Activated CD4-positive, alpha-beta T cell treated with anti-CD3 and anti-CD28 coated beads, Interleukin-2, amount 10 ng/mL, durations not matched to agents 24 days and 14 days (primary cell): ENCODE measurements at places on chromosomes 3 and 15. TPM values are rescaled to one million over a fixed set of nuclear protein-coding genes. Genes with fewer than 3 reads are reported as not detected.

ITPKA gene
- total RNA-seq = 3.3 and 3.8 TPM in 2 replicates

BSN gene
- 0.09 TPM in 2 replicates for total RNA-seq

UNC13C gene
- not detected in 2 replicates for total RNA-seq

WDR49 gene
- total RNA-seq = 0.09 and 0.12 TPM in 2 replicates

CHRFAM7A gene
- not detected in 2 replicates for total RNA-seq

ROBO2 gene
- not detected in 2 replicates for total RNA-seq

GOLGA6L6 gene
- total RNA-seq = not detected in 2 replicates

DUSP7 gene
- 33.5 and 34.0 TPM in 2 replicates for total RNA-seq

STAB1 gene
- 0.07 TPM in 1 of 2 replicates, not detected in the other for total RNA-seq

BRK1 gene
- total RNA-seq = 98.8 and 99.6 TPM in 2 replicates

PRR20G gene
- total RNA-seq = not detected in 2 replicates

IFT80 gene
- 13.0 and 14.3 TPM in 2 replicates for total RNA-seq

CEMIP gene
- total RNA-seq = not detected in 2 replicates

LRRN1 gene
- 0.05 TPM in 1 of 2 replicates, not detected in the other for total RNA-seq

ATP13A5 gene
- not detected in 2 replicates for total RNA-seq

UTS2B gene
- total RNA-seq = not detected in 2 replicates

GRCh38 chr3:118813472-118813871 is 221.2 kb downstream of the IGSF11 start:
- H3K27ac ChIP-seq = no peak overlapping the region
- no peaks in the 10 kb centered on the region for H3K36me3 ChIP-seq
- H3K4me3 ChIP-seq = no peak overlapping the region
- peaks cover 8% of the 10 kb centered on the region for H3K27me3 ChIP-seq

GRCh38 chr3:44000586-44000985 is 241.1 kb upstream of the TOPAZ1 start:
- H3K36me3 ChIP-seq = no peaks in the 10 kb centered on the region
- H3K4me3 ChIP-seq = no peak overlapping the region
- H3K27ac ChIP-seq = no peak overlapping the region
- H3K27me3 ChIP-seq = peaks cover 81% of the 10 kb centered on the region

DNA sequence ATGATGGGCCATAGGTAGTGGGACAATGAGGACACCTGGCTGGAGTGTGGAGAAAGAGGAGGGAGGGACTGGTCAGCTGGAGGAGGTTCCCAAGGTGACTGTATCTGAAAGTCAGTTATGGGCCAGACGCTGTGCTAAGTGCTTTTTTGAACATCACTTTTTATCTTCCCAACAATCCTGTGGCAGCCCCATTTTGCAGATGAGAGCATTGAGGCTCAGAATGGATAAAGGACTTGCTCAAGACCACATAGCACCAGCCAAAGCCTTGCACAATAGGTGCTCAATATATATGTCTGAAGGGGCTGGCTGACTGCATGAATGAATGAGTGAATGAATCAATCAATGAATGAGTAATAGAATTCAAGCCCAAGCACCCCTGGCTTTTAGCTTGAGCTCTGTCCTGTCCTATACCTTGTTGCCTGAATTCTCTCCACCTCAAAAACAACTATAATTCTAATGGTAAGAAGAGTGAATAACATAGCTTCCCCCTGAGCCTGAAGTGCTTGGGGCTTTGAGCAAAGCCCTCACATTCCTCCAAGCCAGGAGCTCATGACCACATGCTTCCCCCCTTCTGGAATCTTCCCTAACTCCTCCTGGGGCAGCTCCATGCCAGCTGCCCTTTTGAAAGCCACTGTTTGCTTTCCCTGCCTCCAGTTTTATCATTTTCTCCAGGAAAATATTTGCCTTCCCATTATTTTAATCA is 150.9 kb downstream of the RPLP1 start:
- H3K4me3 ChIP-seq = no peak overlapping the region
- peaks cover 21% of the 10 kb centered on the region for H3K27me3 ChIP-seq
- no peaks in the 10 kb centered on the region for H3K36me3 ChIP-seq
- H3K27ac ChIP-seq = no peak overlapping the region

GRCh38 chr3:16053794-16054193 is 120.7 kb upstream of the GALNT15 start:
- DNase-seq = no peak
- H3K4me1 ChIP-seq = no peaks in the 10 kb centered on the region
- H3K36me3 ChIP-seq = no peaks in the 10 kb centered on the region
- H3K27me3 ChIP-seq = no peaks in the 10 kb centered on the region
- H3K27ac ChIP-seq = no peak overlapping the region

DNA sequence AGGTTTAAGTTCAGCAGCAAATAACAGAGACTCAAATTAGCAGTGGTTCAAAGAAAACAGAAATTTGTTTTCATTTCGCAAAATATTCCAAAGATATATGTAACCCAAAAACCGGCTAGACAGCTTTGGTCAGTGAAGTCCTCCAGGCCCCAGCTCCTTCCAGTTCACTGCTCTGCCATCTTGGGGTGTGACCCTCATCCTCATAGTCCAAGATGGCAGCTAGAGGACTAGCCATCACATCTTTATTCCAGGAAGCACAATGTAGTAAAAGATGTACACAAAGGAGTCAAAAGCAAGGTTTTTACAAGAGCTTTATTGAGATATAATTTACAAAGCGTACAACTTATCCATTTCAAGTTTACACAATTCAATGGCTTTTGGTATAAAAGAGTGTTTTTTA is 107.1 kb downstream of the LIPC start:
- H3K4me1 ChIP-seq = peaks cover 21% of the 10 kb centered on the region
- H3K36me3 ChIP-seq = peaks cover 3% of the 10 kb centered on the region
- H3K4me3 ChIP-seq = no peak overlapping the region
- H3K27ac ChIP-seq = no peak overlapping the region
- no peak for DNase-seq

DNA sequence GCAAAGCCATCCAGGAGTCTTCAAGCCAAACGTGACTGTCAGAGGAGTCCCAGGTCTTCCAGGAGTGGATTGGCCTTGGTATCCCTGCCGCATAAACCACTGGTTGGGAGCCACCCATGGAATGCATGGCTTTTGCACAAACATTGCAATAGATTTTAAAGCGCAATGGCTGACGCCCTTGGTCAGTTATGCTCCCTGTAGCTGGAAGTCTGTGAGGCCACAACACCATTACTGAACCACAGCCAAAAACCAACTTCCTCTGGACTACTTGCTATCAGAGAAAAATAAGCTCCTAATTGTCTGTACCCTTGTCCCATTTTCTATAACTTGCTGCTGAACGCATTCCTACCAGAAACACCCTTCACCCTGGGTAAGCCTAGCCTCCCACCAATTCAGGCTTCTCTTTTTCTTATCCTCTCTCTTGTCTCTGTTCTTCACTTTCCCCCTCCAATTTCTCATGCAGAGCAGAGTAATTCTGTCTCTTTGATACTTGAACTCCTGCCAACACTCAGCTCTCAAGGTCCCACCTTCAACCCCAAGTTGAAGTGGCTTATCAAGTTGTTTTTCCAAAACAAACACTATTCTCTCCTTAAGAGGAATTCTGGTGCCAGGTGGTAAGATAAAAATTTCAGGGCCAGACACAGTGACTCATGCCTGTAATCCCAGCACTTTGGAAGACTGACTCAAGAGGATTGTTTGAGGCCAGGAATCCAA is 176.4 kb upstream of the UBE2E1 start:
- no peaks in the 10 kb centered on the region for H3K36me3 ChIP-seq
- H3K27me3 ChIP-seq = peaks cover 1% of the 10 kb centered on the region
- no peak overlapping the region for H3K27ac ChIP-seq
- H3K4me3 ChIP-seq = no peak overlapping the region
- no peaks in the 10 kb centered on the region for H3K4me1 ChIP-seq
- no peak for DNase-seq

- H3K27ac ChIP-seq = no peak overlapping the region
- peaks cover 68% of the 10 kb centered on the region for H3K27me3 ChIP-seq
- no peaks in the 10 kb centered on the region for H3K36me3 ChIP-seq
- H3K4me3 ChIP-seq = no peak overlapping the region
Observed at GRCh38 chr15:29813009-29813408, 9.3 kb downstream of the TJP1 start.

- no peaks in the 10 kb centered on the region for H3K4me1 ChIP-seq
- no peak overlapping the region for H3K4me3 ChIP-seq
- H3K27me3 ChIP-seq = no peaks in the 10 kb centered on the region
- no peak for DNase-seq
Observed at GRCh38 chr3:10623578-10624275, 118.3 kb upstream of the ATP2B2 start.

GRCh38 chr3:57652203-57652602 is 40.7 kb downstream of the DENND6A start:
- peaks cover 15% of the 10 kb centered on the region for H3K4me1 ChIP-seq
- H3K4me3 ChIP-seq = no peak overlapping the region
- H3K27me3 ChIP-seq = no peaks in the 10 kb centered on the region
- peaks cover 72% of the 10 kb centered on the region for H3K36me3 ChIP-seq

GRCh38 chr3:51353131-51353530 is 32.0 kb upstream of the MANF start:
- H3K4me3 ChIP-seq = no peak overlapping the region
- peaks cover 2% of the 10 kb centered on the region for H3K4me1 ChIP-seq
- H3K27ac ChIP-seq = no peak overlapping the region

- H3K4me1 ChIP-seq = peaks cover 7% of the 10 kb centered on the region
- H3K4me3 ChIP-seq = no peak overlapping the region
- no peak for DNase-seq
- H3K36me3 ChIP-seq = peaks cover 21% of the 10 kb centered on the region
- no peaks in the 10 kb centered on the region for H3K27me3 ChIP-seq
Observed at GRCh38 chr15:57281321-57281720, 95.0 kb upstream of the CGNL1 start.

- no peak for DNase-seq
- H3K4me1 ChIP-seq = no peaks in the 10 kb centered on the region
- no peak overlapping the region for H3K4me3 ChIP-seq
- no peaks in the 10 kb centered on the region for H3K36me3 ChIP-seq
- H3K27ac ChIP-seq = no peak overlapping the region
Observed at GRCh38 chr3:12058408-12058807, 54.2 kb downstream of the SYN2 start.

- no peaks in the 10 kb centered on the region for H3K4me1 ChIP-seq
- no peaks in the 10 kb centered on the region for H3K27me3 ChIP-seq
- no peak overlapping the region for H3K4me3 ChIP-seq
- H3K27ac ChIP-seq = no peak overlapping the region
- DNase-seq = no peak
Observed at GRCh38 chr3:48411606-48412374, 18.1 kb downstream of the PLXNB1 start.

- H3K27ac ChIP-seq = no peak overlapping the region
- H3K4me1 ChIP-seq = no peaks in the 10 kb centered on the region
- no peaks in the 10 kb centered on the region for H3K36me3 ChIP-seq
- H3K4me3 ChIP-seq = no peak overlapping the region
Observed at GRCh38 chr3:188602111-188602510, 448.2 kb downstream of the LPP start.

GRCh38 chr15:70249616-70250015 is 151.9 kb upstream of the TLE3 start:
- no peaks in the 10 kb centered on the region for H3K36me3 ChIP-seq
- H3K4me1 ChIP-seq = peaks cover 19% of the 10 kb centered on the region
- no peak overlapping the region for H3K27ac ChIP-seq
- no peak for DNase-seq
- H3K4me3 ChIP-seq = no peak overlapping the region

- H3K27me3 ChIP-seq = peaks cover 17% of the 10 kb centered on the region
- DNase-seq = no peak
- H3K4me1 ChIP-seq = peaks cover 2% of the 10 kb centered on the region
- H3K4me3 ChIP-seq = no peak overlapping the region
- no peaks in the 10 kb centered on the region for H3K36me3 ChIP-seq
Observed at GRCh38 chr15:80819001-80819400, 39.8 kb downstream of the CEMIP start.

- H3K27ac ChIP-seq = no peak overlapping the region
- DNase-seq = no peak
- no peaks in the 10 kb centered on the region for H3K36me3 ChIP-seq
- H3K4me1 ChIP-seq = no peaks in the 10 kb centered on the region
- H3K4me3 ChIP-seq = no peak overlapping the region
Observed at GRCh38 chr3:157318639-157319288, 117.9 kb upstream of the PTX3 start.

GRCh38 chr15:58746174-58746573 is 3.3 kb downstream of the ADAM10 start:
- H3K27ac ChIP-seq = no peak overlapping the region
- no peak for DNase-seq
- no peaks in the 10 kb centered on the region for H3K27me3 ChIP-seq
- peak overlapping the region; percentile 37 for H3K4me3 ChIP-seq
- H3K36me3 ChIP-seq = peaks cover 33% of the 10 kb centered on the region

- no peak overlapping the region for H3K27ac ChIP-seq
- H3K36me3 ChIP-seq = no peaks in the 10 kb centered on the region
- no peak for DNase-seq
- no peak overlapping the region for H3K4me3 ChIP-seq
- no peaks in the 10 kb centered on the region for H3K4me1 ChIP-seq
- peaks cover 9% of the 10 kb centered on the region for H3K27me3 ChIP-seq
Observed at GRCh38 chr15:75229191-75230015, 27.7 kb downstream of the C15orf39 start.

DNA sequence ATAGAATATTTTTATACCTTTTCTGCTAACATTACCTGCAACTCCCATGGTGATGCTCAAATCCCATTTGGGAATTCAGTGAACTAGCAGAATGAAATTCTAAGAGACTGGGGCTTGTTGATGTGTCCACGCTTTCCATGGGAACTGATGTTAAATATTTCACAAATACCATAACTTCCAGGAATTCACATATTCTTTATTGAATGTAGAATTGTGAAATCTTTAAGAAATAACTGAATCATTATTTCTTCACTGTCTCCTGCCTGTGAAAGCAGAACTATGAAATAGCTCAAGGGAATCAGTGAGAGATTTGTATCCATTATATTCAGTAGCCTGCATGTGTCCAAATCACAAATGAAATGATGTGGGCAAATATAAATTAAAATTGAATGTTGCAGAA is 130.8 kb downstream of the SERPINI1 start:
- no peak overlapping the region for H3K4me3 ChIP-seq
- peaks cover 2% of the 10 kb centered on the region for H3K27me3 ChIP-seq
- no peak overlapping the region for H3K27ac ChIP-seq
- no peaks in the 10 kb centered on the region for H3K36me3 ChIP-seq

GRCh38 chr3:31067004-31067403 is 172.5 kb upstream of the GADL1 start:
- no peak for DNase-seq
- peaks cover 2% of the 10 kb centered on the region for H3K36me3 ChIP-seq
- H3K4me1 ChIP-seq = no peaks in the 10 kb centered on the region

GRCh38 chr3:180036092-180036670 is 556 bp downstream of the PEX5L start:
- H3K4me1 ChIP-seq = peaks cover 9% of the 10 kb centered on the region
- H3K4me3 ChIP-seq = peak overlapping the region; percentile 65
- no peak for DNase-seq
- H3K27ac ChIP-seq = no peak overlapping the region

GRCh38 chr3:45965653-45966052 is 22.4 kb downstream of the CXCR6 start:
- peak overlapping the region; percentile 78 for H3K27ac ChIP-seq
- peak; percentile 73 for DNase-seq
- H3K27me3 ChIP-seq = no peaks in the 10 kb centered on the region

GRCh38 chr15:71079208-71080044 is 35.8 kb upstream of the THSD4 start:
- no peaks in the 10 kb centered on the region for H3K4me1 ChIP-seq
- no peak for DNase-seq
- H3K4me3 ChIP-seq = no peak overlapping the region
- no peaks in the 10 kb centered on the region for H3K27me3 ChIP-seq
- H3K36me3 ChIP-seq = no peaks in the 10 kb centered on the region
